ENCODE measurements at places on chromosomes 12 and 14.

DNA sequence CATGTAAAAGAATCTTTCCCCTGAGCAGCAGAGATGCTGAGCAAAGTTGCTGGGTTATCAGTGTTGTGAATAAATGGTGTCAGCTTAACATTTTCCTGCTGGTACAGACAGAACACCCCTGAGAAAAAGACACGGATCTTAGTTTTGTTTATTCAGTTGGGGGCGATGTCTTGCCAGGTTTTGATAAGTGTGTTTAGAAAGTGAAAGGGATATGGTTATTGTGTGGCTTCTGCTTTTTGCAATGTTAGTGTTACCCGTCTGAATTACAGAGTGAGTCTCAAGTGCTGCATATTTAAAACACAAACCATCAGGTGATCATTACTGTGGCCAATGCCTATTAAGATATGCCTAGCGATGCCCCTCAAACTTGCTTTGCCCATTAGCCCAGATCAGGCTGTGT, 864.6 kb upstream of the SEL1L start:
- no peak for DNase-seq

DNA sequence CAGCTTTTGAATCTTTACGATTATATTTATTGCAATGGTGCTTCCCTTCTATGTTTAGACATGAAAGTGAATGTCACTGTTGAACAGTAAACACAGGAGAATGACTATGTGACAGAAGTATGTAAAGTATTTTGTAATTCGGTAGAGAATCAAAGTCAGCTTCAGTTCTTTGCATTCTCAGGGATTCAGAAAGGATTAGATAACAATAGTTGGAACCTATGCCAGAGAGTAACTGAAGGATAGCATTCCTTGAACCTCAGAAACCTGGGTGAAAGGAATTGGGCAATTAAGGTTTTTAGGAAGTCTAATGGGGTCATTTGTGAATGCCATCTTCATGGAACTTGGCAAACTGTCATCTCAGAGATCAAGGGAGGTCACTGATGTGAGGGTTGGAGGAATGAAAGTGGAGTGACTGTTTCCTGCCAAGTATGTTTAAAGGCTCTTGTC, 305.3 kb upstream of the DDHD1 start:
- no peak for DNase-seq

GRCh38 chr12:54661048-54661447, 12.9 kb upstream of the DCD start:
- no peak for DNase-seq

DNA sequence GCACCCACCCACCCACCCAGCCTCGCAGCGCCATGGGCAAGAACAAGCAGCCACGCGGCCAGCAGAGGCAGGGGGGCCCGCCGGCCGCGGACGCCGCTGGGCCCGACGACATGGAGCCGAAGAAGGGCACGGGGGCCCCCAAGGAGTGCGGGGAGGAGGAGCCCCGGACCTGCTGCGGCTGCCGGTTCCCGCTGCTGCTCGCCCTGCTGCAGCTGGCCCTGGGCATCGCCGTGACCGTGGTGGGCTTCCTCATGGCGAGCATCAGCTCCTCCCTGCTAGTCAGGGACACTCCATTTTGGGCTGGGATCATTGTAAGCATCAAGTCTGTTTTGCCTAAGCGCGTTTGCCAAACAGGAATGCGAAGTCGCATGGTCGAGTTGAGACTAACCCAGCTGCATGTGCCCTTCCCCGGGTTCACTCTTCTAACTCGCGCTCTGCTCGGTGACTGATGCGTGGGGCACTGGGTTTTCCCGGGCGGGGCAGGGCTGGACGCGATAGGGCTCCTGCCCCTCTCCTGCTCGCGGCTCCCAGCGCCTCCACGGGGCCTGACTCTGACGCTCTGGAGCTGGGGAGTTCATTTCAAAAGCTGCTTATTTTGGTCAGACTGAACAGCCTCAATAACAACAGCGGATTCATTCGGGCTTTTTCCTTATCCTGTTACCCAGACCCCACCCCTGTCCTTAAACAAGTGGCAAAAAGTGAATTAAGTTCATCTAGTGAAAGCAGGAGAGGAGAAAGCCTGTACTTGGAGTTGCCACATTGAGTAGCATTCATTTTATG, 458 bp downstream of the SSPN start:
- no peak for DNase-seq

Measured in esophagus squamous epithelium (tissue), 5 donors.